ENCODE measurements at places on chromosomes 2 and 18.

GRCh38 chr18:49621717-49622351 lies 60.0 kb downstream of the LIPG start:
- no peak for DNase-seq
- no peaks in the 10 kb centered on the region for H3K36me3 ChIP-seq
- H3K4me1 ChIP-seq = no peaks in the 10 kb centered on the region
- H3K27me3 ChIP-seq = no peaks in the 10 kb centered on the region
- no peak overlapping the region for H3K27ac ChIP-seq

- H3K27me3 ChIP-seq = no peaks in the 10 kb centered on the region
- no peak overlapping the region for H3K27ac ChIP-seq
- DNase-seq = peak; percentile 18
Measured at GRCh38 chr2:57497489-57498096, 549.0 kb upstream of the VRK2 start.

DNA sequence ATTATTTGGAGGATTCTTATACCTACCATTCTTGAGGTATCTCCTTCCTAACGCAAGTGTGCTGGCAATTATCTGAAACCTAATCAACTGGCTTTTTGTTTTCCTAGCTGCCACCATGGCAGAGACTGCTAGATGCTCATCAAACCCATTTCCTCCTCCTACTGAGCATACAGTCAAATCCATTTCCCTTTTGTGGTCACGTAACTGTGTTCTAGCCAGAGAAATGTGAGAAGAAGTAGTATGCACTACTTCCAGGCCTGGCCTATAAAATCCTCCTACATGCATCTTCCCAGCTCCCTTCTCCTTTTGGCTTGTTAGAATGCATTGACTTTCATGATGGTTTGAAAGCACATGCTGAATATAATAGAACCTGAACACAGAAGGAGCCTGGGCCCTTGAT lies 494.1 kb upstream of the MEIS1 start:
- no peak overlapping the region for H3K27ac ChIP-seq
- no peak for DNase-seq
- H3K36me3 ChIP-seq = no peaks in the 10 kb centered on the region
- H3K27me3 ChIP-seq = no peaks in the 10 kb centered on the region
- H3K4me1 ChIP-seq = no peaks in the 10 kb centered on the region

DNA sequence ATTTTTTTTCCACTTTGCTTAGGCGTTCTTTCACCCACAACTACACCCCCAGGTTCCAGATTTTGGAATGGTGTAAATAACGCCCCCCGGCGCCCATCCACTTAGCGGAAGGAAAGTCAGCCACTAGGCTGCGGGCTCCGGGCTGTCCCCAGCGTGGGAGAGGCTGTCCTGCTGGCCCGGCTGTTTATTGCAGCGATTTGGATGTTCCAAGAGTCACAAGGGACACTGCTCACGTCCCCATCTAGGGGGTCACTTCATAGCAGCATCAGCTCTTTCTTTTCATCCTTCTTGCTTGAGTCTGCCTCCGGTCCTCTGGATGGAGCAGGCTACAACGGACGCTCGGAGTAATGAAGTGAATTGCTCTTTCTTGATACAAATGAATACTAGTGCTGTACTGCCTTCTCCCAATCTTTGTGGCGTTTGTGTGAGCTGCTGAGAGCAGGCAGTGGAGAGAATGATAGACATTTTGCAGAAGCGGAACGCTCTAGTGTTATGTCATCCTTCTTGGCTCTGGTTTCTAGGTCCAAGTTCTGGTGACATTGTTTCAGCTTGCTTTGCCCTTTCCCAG lies 50.7 kb upstream of the PAIP2B start:
- peaks cover 17% of the 10 kb centered on the region for H3K27me3 ChIP-seq
- H3K27ac ChIP-seq = no peak overlapping the region
- H3K4me3 ChIP-seq = no peak overlapping the region
- peak; percentile 41 for DNase-seq

- H3K36me3 ChIP-seq = no peaks in the 10 kb centered on the region
- no peaks in the 10 kb centered on the region for H3K4me1 ChIP-seq
- DNase-seq = no peak
- H3K4me3 ChIP-seq = no peak overlapping the region
Measured at GRCh38 chr2:215556979-215557378, 121.1 kb upstream of the FN1 start.

GRCh38 chr18:59769129-59769865 lies 72.1 kb upstream of the CCBE1 start:
- no peaks in the 10 kb centered on the region for H3K27me3 ChIP-seq
- H3K4me1 ChIP-seq = no peaks in the 10 kb centered on the region
- H3K4me3 ChIP-seq = no peak overlapping the region

GRCh38 chr2:174697255-174697654 lies 67.0 kb downstream of the CHRNA1 start:
- DNase-seq = peak; percentile 34
- H3K27me3 ChIP-seq = no peaks in the 10 kb centered on the region
- H3K4me3 ChIP-seq = no peak overlapping the region
- no peak overlapping the region for H3K27ac ChIP-seq
- H3K36me3 ChIP-seq = no peaks in the 10 kb centered on the region
